Activated CD4-positive, alpha-beta T cell treated with anti-CD3 and anti-CD28 coated beads, Interleukin-2, amount 50 U/mL, for 1 hour (primary cell): ENCODE measurements at places on chromosomes 5 and 9.

- DNase-seq = no peak
These were observed 224.7 kb downstream of the MTRR start for GRCh38 chr5:8093669-8094068.

GRCh38 chr5:109378095-109378494 is 31.7 kb downstream of the PJA2 start:
- no peak for DNase-seq

DNA sequence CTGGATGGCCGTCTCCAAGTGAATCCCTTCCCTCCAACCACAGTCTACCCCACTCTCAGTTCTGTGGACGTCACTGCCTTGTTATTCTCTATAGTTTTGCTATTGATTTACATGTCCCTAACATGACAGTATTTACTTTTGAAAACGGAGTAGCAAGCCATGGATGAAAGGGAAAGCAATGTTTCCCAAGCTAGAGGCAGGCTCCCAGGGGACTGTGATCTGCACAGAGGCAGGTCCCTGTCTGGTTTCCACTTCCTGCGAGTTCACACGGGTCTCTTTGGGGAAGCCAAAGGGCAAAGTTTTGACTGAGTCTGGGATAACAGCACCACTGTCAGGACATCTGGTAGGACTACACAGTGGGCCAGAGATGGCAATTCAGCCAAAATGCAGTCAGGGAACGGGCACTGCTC is 12.7 kb downstream of the C9orf153 start:
- DNase-seq = no peak

GRCh38 chr5:58491216-58491892 is at the start of gene GAPT:
Gene GAPT (plus strand): TSS chr5:58491435. CDS start chr5:58494537, 3,102 bp downstream.
- no peak for DNase-seq

DNA sequence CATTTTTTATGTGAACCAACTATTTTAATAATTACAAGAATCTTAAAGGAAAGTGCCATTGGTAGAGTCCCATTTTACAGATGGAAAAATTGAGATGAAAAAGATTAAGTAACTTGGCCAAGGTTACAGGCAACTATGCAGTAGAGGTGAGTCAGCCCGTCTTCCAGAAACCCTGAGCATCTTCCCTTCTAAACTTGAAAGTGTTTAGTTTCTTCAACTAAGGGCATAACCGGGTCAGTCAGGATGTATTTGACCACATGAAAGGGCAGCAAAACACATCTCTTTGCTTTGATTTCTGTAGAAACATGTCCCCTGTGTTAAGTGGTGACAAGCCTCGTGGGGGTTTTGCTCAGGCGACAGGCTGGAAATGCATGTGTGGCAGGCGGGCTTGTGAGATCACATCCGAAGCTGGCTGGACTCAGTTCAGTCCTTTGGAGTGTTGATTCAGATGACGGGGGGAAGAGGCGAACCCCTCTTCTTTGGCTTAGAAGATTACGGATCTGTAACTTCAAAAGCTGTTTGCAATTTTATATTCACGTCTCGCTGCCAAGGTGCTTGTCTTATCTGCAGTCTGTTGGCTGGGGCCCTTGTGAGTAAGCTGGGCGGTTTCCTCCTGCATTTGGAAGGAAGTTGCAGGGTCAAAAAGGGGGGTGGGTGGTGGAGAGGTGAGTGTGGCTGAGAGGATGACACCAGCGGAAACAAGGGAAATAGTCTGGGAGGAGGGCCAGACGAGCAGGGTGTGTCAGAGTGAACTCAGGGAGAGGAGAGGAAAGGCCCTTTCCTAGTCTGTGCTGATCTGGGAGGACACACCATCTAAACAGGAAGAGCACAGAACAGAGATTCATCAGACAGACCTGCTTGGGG is 78.9 kb upstream of the RPS23 start:
- peak; percentile 71 for DNase-seq

GRCh38 chr5:43097701-43098449 is 22.8 kb upstream of the ZNF131 start:
- DNase-seq = no peak

DNA sequence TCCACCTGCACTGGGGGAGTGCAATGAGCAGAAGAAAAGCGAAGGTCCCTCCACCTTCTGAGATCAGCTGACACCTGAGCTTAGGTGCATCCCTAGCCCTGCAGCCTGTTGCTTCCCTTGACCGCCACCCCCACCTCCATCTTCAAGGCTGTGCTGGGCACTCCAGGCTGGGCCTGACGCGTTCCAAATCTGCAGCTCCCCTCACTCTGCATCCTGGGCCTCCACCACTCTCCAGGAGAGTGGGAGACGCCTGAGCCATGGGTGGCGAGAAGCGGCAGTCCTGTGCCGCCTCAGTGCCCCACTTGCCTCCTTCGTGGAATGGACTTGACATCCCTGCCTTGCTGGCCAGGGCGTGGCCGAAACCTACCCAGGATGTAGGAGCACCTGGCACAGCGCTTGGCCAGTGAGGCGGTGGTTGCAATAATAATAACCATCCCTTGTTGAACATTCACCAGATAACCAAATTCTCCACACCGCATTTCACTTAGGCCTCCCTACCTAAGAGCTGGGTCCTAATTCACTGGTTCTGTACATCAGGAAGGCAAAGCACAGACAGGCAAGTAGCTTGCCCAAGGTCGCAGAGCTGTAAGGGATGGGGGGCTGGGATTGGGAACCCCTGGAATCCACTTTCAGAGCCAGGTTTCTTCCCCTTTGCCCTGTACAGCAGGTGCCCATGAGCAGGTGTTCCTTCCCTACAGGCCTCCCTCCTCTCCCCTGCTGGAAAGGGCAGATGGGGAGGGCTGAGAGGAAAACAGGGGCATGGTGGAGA is 11.7 kb downstream of the B4GALT7 start:
- no peak for DNase-seq

DNA sequence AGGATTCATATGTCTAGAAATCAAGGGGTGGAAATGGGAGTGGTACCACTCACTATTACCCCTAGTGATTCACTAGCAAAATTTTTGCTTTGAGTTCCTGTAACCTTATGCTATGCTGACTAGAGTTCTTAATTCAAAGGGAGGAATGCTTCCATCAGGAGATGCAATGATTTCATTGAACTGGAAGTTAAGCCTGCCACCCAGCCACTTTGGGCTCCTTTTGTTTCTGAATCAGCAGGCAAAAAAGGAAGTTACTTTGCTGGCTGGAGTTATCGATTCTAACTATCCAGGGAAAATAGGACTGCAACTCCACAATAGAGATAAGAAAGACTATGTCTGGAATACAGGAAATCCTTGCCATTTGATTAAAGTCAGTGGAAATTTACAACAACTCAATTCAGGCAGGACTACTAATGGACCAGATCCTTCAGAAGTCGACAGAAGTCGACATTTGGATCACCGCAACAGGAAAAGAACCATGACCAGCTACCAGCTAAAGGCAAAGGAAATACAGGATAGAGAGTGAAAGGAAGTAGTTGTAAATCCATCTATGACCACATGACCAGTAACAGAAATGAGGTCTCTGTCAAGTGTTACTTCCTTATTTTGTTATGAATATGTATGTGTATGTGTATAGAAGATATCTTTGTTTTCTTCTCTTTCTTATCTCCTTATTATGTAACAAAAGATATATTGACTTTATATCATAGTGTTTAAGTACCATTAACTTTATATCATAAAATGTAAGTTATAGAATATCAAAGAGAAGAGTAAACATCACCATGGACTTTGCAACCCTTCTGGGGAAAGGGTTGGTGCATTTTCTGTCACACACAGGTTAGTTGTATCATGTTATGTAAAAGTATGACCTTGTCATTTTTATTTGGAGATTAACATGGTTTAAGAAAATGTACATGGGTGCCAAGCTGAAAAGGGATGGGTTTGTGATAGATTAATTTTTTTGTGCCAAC is 198.7 kb upstream of the HAPLN1 start:
- no peak for DNase-seq

DNA sequence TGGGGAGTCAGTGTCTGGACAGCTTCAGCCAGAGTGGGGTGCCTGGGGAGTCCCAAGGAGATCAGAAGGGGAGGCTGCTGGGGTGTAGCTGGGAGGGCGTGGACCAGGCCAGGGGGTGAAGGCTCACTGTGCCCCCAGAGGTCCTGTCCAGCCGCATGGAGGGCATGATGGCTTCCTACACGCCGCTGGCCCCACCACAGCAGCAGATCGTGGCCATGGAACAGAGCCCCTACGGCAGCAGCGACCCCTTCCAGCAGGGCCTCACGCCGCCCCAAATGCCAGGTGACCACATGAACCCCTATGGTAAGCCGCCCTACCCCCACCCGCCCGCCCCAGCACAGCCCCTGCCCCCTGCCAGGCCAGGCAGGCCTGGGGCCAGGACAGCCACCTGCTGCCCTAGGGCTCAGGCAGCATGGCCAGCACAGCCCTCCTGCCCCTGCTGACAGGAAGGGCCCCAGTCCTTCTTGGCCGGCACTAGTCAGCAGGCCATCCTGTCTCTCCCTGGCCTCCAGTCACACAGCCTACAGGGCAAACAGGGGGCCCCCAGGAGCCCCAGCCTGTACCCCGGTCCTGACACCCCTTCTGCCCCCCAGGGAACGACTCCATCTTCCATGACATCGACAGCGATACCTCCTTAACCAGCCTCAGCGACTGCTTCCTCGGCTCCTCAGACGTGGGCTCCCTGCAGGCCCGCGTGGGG is 82.1 kb downstream of the LMX1B start:
- DNase-seq = no peak

DNA sequence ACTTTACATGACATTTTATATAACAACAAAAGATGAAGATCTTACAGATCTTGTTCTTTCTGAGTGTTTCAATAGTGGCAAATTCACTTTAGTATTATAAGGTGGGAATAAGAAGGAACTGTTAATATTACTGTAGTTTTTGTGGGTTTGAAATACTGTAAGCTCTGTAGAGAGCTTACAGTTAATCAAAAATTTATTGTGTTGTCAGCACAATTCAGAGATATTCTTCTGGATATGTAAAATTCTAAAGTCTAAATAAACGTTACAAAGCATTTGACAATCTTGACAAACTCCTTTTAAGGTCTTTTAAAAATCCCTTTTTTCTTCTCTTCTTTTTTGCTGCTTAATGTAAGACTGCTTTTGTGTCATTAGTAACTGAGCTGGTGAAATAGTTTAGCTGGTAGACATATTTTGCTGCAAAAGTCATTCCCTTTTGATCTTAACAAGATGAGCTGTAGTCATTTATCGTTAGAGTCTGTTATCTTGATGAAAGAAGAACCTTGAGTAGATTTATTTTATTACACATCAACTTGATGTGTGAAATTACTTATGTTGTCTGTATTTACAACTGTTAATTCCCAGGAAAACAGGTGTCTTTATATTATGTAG is 186.0 kb downstream of the WDR70 start:
- no peak for DNase-seq

GRCh38 chr9:33446240-33446945 is 1.0 kb downstream of the AQP3 start:
- peak; percentile 56 for DNase-seq

GRCh38 chr9:33452828-33453271 is 5.5 kb upstream of the AQP3 start:
- DNase-seq = peak; percentile 41

GRCh38 chr9:115373000-115373709 is 255.2 kb upstream of the TNC start:
- DNase-seq = no peak

GRCh38 chr5:9165546-9165945 is 380.3 kb downstream of the SEMA5A start:
- no peak for DNase-seq

- DNase-seq = no peak
These were observed 178.8 kb upstream of the HAPLN1 start for GRCh38 chr5:83899326-83899970.

- DNase-seq = no peak
These were observed 1.2 kb downstream of the SMC5 start for GRCh38 chr9:70260007-70260443.

DNA sequence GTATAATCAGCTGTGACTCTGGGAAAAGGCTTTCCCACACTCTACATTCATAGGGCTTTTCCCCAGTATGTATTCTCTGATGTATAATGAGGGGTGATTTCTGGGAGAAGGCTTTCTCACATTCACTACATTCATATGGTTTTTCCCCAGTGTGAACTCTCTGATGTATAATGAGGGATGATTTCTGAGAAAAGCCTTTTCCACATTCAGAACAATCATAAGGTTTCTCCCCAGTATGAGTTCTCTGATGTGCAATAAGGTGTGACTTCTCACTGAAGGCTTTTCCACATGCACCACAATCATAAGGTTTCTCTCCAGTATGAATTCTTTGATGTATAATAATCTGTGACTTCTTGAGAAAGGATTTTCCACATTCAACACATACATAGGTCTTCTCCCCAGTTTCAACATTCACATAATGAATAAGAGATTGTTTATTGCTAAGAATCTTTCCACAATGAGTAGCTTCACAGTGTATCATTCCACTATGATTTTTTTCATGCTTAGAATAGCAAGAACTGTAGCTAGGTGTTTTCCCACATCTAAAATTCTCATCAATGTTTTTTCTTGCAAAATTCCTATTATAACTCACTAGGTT is 26.7 kb upstream of the ZNF300 start:
- no peak for DNase-seq

GRCh38 chr5:51958473-51958872 is 575.2 kb downstream of the ISL1 start:
- DNase-seq = no peak

- DNase-seq = no peak
These were observed 585.3 kb upstream of the TLE4 start for GRCh38 chr9:78986446-78986845.

- DNase-seq = no peak
These were observed 154.2 kb downstream of the KIF4B start for GRCh38 chr5:155167736-155168135.
